Naive thymus-derived CD4-positive, alpha-beta T cell (primary cell): ENCODE measurements at places on chromosomes 13 and 19. TPM values are rescaled to one million over a fixed set of nuclear protein-coding genes. Genes with fewer than 3 reads are reported as not detected.

RASIP1 gene
- total RNA-seq, result 0.12 and 0.43 TPM in 2 replicates

PLIN4 gene
- total RNA-seq, result 0.24 TPM

GSX1 gene
- total RNA-seq, result not detected

LRRC63 gene
- total RNA-seq, result 0.49 TPM

LCP1 gene
- total RNA-seq, result 685 TPM

PAN3 gene
- total RNA-seq, result 46.0 and 49.9 TPM in 2 replicates

SYCN gene
- total RNA-seq, result not detected

ELAVL3 gene
- not detected for total RNA-seq

KCNRG gene
- 0.50 TPM for total RNA-seq

ALG11 gene
- total RNA-seq, result 29.3 TPM

NLRP7 gene
- total RNA-seq, result not detected in 2 replicates

TBXA2R gene
- total RNA-seq, result 5.9 TPM

DMPK gene
- 12.3 and 15.0 TPM in 2 replicates for total RNA-seq

ATP7B gene
- 1.4 TPM for total RNA-seq

PRODH2 gene
- not detected in 2 replicates for total RNA-seq

FGF21 gene
- not detected for total RNA-seq
